Fibroblast of the aortic adventitia (primary cell): ENCODE measurements at places on chromosomes 2 and 18. TPM values are rescaled to one million over a fixed set of nuclear protein-coding genes. Genes with fewer than 3 reads are reported as not detected.

DNA sequence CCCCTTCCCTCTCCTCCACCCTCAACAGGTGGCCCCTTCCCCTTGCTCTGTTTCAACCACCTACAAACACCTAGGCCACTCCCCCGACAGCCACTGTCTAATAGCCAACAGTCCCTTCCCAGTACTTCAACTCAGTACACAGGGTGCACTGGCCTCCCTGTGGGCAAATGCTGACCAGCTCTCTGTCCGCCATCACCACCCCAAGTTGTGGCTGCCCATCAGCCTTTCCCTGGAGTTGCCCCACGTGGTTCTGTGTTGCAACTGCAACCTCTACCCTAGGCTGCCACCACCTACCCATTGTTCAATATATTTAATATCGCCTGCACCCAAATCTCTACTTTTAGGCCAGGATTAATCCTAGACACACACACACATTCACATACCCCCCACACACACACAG, 173.5 kb downstream of the MREG start:
- DNase-seq = no peak

- DNase-seq = no peak
These were observed 59.9 kb downstream of the ZRANB3 start for GRCh38 chr2:135471106-135471505.

DNA sequence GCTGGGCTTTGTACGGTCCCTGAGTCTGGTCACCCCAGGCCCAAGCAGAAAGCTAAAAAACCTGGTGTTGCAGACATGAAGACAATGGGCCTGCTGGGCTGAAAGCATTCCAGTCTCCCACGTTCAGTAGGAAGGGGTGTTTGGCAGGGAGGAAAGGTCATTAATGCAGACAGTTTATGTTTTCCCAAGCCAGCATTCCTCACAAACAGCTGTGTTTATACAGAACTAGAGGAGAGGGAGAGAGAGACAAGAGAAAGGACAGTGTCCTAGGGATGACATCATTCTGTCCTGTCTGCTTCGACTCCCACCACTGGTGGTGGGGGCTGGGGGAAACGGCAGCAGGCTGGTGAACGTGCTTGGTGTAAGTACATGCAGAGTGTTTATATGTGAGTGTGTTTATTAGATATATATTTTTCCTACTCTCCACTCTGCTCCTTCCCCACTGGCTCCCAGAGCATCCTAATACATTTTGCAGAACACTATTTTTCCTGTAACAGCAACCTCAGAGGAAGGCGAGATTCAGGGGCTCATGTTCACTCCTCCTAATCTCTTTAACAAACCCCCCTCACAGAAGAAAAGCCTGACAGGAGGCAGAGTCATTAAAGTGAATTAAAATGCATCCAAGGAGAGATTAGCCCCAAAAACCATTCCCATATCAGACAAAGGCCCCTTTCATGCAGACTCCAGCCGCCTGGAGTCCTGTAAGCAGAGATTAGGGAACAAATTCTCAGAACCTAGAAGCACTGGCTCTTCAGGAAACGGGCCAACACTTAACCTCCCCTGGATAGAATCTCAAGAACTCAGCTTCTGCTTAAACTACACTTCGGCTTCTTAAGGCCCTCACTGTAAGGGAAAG, 380.4 kb downstream of the TNS1 start:
- no peak for DNase-seq

GRCh38 chr2:648476-649424, 28.5 kb downstream of the TMEM18 start:
- no peak for DNase-seq

GLI2 gene
- 1.9 and 5.3 TPM in 2 replicates for total RNA-seq

- DNase-seq = no peak
These were observed 217.5 kb downstream of the GPD2 start for GRCh38 chr2:156653675-156654074.

DNA sequence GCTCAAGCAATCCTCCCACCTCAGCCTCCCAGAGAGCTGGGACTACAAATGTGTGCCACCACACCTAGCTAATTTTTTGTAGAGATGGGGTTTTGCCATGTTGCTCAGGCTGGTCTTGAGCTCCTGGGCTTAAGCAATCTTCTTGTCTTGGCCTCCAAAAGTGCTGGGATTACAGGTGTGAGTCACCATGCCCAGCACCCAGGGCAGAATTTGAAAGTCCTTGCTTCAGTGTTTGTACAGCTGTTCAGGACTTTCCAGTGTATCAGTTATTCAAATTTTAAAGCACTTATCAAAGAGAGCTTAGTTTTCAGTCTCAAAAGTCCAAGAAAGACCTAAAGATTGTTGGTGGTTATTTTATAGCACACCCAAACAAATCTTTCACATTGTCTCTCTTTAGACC, 43.6 kb upstream of the VPS54 start:
- DNase-seq = peak; percentile 63

- DNase-seq = peak; percentile 5
These were observed 170.0 kb downstream of the EPHA4 start for GRCh38 chr2:221402072-221402471.

- DNase-seq = no peak
These were observed 26.9 kb downstream of the GCG start for GRCh38 chr2:162125138-162125537.

DNA sequence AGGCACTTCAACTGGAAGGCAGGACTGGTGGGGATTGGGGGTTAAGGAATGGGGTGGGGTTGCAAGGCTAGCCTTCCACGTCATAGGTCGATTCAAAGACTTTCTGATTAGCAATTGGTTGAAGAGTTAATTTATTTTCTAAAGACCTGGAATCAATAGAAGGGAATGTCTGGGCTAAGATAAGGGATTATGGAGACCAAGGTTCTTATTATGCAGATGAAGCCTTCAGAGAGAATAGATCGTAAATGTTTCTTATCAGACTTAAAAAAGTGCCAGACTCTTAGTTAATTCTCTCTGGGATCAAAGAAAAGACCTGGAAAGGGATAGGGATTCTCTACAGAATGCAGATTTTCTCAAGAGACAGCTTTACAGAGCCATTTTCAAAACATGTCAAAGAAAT, 368.0 kb upstream of the DLGAP1 start:
- DNase-seq = no peak

POTEF gene
- not detected in 2 replicates for total RNA-seq

STARD7 gene
- 85.8 and 170 TPM in 2 replicates for total RNA-seq

GRCh38 chr2:158701101-158701500, 94.0 kb upstream of the DAPL1 start:
- no peak for DNase-seq

LHCGR gene
- 0.25 TPM in 1 of 2 replicates, not detected in the other for total RNA-seq

DNA sequence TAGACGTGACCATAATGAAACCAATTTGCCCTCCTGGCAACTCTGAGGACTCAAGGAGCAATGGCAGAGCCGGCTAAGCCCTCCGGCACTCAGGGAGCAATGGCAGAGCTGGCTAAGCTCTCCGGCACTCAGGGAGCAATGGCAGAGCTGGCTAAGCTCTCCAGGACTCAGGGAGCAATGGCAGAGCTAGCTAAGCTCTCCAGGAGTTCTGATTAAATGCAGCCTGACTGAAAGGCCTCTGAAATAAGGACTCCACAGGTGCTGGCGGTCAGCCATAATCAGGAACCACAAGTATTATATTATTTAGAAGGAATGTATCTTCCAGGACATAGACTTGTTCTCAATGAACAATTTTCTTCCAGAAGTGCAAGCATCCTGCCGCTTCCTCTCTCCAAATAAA, 65.2 kb downstream of the C2orf76 start:
- DNase-seq = no peak

ALLC gene
- not detected in 2 replicates for total RNA-seq

DNA sequence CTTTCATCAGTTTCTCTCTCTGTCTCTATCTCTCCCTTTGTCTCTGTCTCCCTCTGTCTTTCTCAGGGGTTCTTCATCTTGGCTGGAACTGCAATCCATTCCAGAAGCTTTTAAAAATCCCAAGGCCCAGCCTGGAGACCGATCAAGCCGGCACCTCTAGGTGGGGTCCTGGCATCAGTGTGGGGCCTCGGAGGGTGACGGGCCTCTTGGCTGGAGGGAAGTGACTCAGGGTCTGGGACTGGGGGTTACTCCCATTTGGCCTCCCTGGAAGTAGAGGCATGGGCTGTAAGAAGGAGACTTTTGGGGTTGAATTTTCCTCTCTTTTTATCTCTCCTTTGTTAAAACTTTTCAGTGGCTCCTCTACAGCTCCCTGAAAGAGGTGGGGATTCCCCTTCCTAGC, 52.8 kb upstream of the OTOF start:
- DNase-seq = peak; percentile 63

GRCh38 chr2:109501461-109501860, 112.3 kb downstream of the SEPTIN10 start:
- no peak for DNase-seq

DNA sequence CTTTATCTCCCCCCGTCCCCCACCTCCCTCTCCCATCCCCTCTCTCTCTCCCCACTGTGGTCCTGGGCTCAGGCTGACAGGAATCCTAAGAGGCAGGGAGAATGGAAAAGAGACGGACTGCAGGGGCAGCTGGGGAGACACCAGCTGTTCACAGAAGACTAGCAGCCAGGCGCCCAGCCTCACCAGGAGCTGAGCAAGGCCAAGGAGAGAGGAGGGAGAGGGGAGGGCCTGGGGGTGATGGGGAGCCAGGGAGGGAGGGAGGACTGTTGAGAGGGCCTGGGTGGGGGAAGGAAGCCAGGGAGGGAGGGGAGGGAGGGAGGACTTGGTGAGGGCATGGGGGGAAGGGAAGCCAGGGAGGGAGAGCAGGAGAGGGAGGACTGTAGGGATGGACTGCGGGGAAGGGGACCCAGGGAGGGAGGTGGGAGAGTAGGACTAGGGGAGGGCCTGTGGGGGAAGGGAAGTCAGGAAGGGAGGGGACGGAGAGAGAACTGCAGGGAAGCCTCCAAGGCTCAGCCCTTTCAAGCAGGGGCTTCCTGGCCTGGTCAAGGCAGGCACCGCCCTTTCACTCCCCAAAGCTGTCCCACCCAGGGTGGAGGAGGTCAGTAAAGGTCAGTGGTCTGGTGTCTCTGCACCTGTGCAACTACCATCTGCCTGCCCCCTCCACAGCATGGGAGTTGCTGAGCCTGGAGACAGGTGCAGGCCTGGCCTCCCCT, 517.7 kb upstream of the MYT1L start:
- DNase-seq = no peak

GRCh38 chr2:129936334-129936934, 43.0 kb upstream of the RAB6C start:
- no peak for DNase-seq

CCDC141 gene
- total RNA-seq = 1.8 and 2.7 TPM in 2 replicates

PRKAG3 gene
- 0.18 and 0.41 TPM in 2 replicates for total RNA-seq

DNA sequence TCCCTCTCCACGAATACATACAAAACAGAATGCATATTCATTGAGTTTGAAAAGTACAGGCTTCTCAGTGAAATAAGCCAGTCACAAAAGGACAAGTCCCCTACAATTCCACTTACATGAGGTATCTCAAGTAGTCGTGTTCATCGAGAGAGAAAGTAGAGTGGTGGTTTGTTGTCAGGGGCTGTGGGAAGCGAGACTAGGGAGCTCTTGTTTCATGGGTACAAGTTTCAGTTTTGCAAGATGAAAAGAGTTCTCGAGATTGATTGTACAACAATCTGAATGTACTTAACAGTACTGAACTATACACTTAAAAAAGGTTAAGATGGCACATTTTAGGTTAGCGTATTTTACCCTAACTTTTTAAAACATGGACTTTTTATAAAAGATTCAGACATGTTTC, 71.5 kb upstream of the TTC39C start:
- DNase-seq = no peak

RAD51AP2 gene
- 0.09 TPM in 1 of 2 replicates, not detected in the other for total RNA-seq

MAL gene
- not detected in 2 replicates for total RNA-seq

GRCh38 chr2:8993902-8994278, 9.6 kb downstream of the MBOAT2 start:
- DNase-seq = no peak

KIF3C gene
- total RNA-seq = 10.8 and 11.8 TPM in 2 replicates

GRCh38 chr2:201858281-201859184, 52.2 kb downstream of the CDK15 start:
- DNase-seq = peak; percentile 31

GRCh38 chr2:177625744-177626650, 233.4 kb downstream of the AGPS start:
- DNase-seq = no peak

CNGA3 gene
- total RNA-seq = 0.18 TPM in 1 of 2 replicates, not detected in the other

DNA sequence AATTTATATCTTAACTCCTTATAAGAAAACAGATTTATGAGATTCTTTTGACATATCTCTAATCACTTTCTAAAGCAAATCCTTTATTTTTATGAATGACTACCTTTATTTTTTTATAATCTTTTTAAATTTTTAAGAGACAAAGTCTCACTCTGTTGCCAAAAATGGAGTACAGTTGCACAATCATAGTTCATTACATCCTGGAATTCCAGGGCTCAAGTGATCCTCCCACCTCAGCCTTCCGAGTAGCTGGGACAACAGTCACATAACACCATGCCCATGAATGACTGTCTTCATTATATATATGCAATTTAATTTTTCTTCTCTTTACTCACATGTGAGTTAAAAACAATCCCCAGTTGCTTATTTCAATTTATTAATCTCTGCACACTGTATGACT, 21.7 kb downstream of the ACADL start:
- no peak for DNase-seq

GRCh38 chr2:66127656-66128055, 307.3 kb upstream of the MEIS1 start:
- DNase-seq = no peak

RTN4 gene
- total RNA-seq = 357 and 1,117 TPM in 2 replicates

DARS1 gene
- total RNA-seq = 89.0 and 98.2 TPM in 2 replicates

FBXO48 gene
- total RNA-seq = under 0.01 and 0.99 TPM in 2 replicates

DNA sequence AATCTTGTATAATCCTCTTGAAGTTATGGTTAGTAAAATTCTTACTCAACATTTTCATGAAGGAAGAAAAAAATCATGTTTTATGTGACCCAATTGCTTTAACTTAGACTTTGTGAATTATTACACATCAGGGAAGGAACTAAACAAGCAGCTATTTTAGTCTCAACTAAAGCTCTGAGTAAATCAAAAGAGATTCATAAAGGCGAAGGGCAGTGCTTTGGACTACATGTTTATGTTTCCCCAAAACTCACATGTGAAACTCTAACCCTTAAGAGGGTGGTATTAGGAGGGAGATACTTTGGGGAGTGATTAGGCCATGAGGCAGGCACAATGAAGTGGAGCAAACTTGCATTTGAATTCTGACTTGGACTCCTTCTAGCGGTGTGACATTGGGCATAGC, 283.7 kb upstream of the POU3F3 start:
- no peak for DNase-seq

GRCh38 chr2:146392631-146393030, 1452.2 kb upstream of the ACVR2A start:
- DNase-seq = no peak

- no peak for DNase-seq
These were observed 89.8 kb downstream of the TEX51 start for GRCh38 chr2:126988482-126988881.

EPHA4 gene
- total RNA-seq = 13.9 and 26.7 TPM in 2 replicates

GRCh38 chr2:10571057-10571456, 118.7 kb downstream of the NOL10 start:
- no peak for DNase-seq

CDH2 gene
- 38.3 and 64.1 TPM in 2 replicates for total RNA-seq

SLC5A7 gene
- total RNA-seq = not detected in 2 replicates

DNA sequence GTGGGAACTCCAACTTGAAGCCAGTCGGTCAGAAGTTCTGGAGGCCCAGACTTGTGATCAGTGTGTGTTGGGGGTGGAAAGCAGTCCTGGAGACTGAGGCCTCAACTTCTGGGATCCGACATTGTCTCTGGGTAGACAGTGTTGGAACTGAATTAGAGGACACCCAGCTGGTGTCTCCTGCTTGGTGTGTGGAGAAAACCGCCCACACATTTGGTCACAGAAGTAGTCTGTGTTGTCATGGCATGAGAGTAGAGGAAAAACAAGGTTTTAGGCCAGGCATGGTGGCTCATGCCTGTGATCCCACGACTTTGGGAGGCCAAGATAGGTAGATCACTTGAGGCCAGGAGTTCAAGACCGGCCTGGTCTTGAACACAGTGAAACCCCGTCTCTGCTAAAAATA, 51.5 kb downstream of the PUM2 start:
- DNase-seq = no peak
